ENCODE measurements at places on chromosomes 2 and 18.

- no peak for DNase-seq
Observed at GRCh38 chr18:24364177-24364576, 33.4 kb downstream of the OSBPL1A start.

DNA sequence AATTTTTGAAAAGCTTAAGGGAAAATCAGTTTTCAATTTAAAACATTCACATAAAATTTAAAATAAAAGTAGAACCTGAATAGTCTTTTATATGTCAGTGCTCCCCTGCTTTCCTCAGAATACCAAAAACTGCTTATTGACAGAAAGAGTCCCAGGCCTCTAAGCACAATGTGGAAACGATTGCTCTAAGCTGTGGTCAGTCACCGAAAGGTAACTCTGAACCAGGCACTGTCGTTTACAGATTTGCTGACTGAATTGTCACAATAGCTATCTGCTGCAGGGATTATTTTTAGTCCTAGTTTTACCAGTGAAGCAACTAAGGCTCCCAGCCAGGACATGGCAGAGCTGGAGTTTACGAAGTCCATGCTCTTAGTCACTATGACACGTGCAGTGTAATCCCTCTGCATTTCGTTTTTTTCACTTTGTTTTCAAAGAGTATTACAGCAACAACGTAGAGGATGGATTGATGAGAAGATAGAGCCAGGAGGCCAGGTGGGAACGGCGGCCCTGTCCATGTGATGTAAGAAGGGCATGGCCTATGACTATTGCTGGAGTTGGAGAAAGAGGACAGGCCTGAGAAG, 28.1 kb upstream of the TMEM247 start:
- no peak for DNase-seq

- DNase-seq, result no peak
Observed at GRCh38 chr2:102487761-102488462, 14.9 kb downstream of the SLC9A4 start.

- no peak for DNase-seq
Observed at GRCh38 chr2:239393388-239393940, 7.4 kb downstream of the HDAC4 start.

GRCh38 chr18:1304392-1304992, 399.8 kb downstream of the ADCYAP1 start:
- no peak for DNase-seq

GRCh38 chr18:54950221-54950620, 9.0 kb downstream of the CCDC68 start:
- DNase-seq, result no peak

- no peak for DNase-seq
Observed at GRCh38 chr2:46339676-46340459, 42.7 kb downstream of the EPAS1 start.

DNA sequence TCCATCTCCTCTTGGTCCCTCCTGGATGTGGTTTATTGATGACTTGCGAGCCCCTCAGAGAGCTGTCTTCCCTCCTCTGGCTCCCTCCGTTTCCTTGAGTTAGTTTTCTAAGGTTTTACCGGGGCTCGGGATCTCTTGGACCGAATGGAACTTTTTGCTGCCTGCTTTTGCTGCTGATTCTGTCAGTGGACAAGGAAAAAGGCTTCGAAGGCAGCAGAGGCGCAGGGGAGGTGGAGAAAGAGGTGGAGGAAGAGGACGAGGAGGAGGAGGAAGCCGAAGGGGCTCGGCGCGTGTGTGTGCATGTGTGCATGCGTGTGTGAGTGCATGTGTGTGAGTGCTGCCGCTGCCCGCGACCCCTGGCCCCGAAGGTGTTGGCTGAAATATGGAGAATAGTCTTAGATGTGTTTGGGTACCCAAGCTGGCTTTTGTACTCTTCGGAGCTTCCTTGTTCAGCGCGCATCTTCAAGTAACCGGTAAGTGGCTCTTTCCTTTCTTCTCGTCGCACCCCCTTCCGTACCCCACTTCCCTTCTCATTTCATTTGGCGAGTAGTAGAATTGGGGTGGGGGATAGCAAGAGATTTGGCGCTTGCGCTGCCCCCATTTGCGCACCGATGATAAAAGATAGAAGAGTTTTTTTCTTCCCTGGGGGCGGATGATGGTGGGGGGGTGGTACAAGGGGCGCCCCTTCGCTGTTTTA, 557 bp downstream of the DCC start:
- no peak for DNase-seq

- no peak for DNase-seq
Observed at GRCh38 chr2:60371219-60371618, 182.2 kb downstream of the BCL11A start.

DNA sequence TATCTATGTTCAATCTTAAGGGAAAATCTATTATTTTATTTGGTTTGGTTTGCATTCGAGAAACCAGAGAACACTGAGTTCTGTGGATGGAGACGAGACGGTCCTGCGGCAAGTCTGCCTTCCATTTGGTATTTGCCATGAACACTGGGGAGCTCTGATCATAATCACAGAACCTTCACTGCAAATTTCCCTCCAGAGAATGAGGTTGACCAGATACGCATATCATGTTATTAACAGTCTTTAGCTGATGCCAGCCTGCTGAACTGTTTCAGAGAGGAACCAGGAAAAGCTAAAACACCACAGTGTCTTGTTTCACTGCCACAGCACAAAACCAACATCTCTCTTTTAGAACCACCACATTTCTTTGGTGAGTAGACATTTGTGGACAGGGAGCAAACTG, 269.4 kb upstream of the AGAP1 start:
- DNase-seq, result no peak

GRCh38 chr2:204477358-204477950, 67.8 kb upstream of the PARD3B start:
- no peak for DNase-seq

DNA sequence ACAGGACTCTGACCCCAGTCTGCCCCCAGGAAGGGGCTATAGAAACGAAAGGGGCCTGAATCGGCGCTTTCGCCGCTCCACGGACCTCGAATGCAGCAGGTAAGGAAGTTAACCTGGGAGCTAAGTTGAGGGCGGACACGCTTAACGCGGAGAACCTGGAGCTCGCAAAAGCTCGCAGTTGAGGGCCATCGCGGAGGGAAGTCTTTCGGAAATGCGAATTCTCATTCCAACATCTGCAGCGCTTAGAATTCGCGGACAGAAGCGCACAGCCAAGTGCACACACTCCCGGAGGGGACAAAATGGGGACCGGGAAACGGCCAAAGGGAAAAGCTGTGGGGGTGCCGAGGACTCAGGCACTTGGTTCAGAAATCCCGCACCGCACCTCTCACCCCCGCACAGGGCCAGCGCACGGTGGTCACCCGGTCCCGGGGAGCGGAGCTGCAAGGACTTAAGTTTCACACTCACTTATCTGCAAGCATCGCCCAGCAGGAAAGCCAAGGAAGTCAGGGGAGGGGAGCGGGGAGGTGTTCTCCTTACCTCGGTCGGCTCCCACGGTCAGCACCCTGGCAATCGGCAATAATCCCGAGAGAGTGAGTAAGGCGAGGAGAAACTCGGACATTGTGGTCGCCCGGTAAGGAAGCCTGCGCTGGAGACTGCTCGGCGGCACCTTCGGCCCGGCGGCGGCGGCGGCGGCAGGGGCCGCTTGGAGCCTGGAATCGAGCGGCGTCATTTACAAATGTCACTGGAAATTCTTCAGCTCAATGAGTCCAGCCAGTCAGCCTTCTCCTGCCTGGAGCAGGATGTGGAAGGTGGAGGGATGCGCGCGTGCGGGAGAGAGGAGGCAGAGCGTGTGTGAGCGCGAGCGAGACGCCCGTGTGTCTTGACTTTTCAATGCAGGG, 456 bp downstream of the LRP1B start:
- DNase-seq, result no peak

- no peak for DNase-seq
Observed at GRCh38 chr18:57149051-57149450, 2.2 kb downstream of the BOD1L2 start.

DNA sequence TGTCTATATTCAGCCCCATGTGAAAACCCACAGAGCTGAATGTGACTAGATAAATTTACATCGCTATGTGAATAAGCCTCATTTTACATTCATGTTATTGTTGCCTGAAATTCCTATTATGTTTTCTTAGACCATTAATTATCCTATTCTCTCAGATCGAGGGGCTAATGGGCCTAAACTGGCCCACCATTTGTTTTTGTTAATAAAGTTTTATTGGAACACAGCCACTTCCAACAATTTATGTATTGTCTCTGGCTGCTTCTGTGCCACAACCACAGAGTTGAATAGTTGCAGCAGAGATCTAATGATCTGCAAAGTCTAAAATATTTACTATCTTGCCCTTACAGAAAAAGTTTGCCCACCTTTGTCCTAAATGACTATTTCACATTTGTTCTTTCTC, 61.0 kb downstream of the KLHL14 start:
- DNase-seq, result no peak

- DNase-seq, result no peak
Observed at GRCh38 chr18:78688249-78688648, 291.4 kb upstream of the SALL3 start.

GRCh38 chr2:222380456-222380855, 43.9 kb upstream of the SGPP2 start:
- DNase-seq, result no peak

DNA sequence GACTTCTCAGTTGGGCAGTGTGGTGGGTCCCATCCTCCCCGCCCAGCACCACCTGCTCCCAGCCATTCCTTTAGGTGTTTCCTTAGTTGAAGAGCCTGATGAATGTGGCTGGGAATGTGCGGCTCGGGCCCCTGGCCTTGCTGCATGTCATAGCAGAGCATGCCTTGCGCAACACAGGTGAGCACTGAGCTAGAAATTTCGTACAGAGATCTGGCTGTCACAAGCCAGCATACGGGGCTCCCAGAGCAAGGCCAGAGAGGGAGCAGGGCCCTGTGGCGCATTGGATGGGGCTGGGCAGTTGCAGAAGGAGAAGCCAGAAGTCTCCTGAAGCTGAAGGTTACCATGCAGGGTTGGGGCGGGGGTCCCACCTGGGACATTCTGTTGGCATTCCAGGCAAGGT, 129.7 kb downstream of the WDSUB1 start:
- no peak for DNase-seq

- no peak for DNase-seq
Observed at GRCh38 chr2:161709428-161709827, 85.2 kb downstream of the SLC4A10 start.

All from stimulated activated CD4-positive, alpha-beta T cell treated with anti-CD3 and anti-CD28 coated beads, Interleukin-12 subunit alpha, Interleukin-12 subunit beta, amount 100 ng/mL, for 4 hours (primary cell).